ENCODE measurements at places on chromosomes 7 and 10.

DNA sequence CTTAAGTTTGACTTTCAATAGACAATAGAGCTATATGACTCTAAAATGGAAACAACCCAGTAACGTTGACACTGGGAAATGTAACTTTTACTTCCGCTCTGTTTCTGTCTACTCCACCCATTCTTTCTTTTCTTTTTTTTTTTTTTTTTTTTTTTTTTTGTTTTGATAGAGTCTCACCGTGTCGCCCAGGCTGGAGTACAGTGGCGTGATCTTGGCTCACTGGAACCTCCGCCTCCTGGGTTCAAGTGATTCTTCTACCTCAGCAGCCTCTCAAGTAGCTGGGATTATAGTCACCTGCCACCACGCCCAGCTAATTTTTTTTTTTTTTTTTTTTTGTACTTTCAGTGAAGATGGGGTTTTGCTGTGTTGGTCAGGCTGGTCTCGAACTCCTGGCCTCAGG is 13.9 kb downstream of the PRSS2 start:
- DNase-seq, result peak; percentile 77

DNA sequence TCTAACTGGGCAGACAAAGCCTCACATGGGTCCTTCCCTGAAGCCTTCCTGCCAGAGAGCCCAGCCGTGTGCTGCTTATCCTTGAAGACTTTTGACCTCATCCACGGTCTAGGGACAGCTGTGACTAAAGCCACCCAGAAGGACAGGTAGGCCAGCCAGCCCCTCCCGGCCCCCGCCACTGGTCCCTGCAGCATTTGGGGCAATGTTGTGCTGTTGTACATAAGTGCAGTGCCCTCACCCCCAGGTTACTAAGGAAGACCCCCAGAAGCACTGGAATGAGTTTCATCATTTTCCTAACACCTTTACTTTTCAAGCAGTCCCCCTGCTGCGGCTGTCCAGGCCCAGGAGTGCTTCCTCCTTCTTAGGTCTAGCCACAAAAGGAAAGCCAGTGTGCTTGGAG is 43.0 kb downstream of the TMEM209 start:
- no peak for DNase-seq

- DNase-seq, result no peak
Measured at GRCh38 chr10:129433266-129433665, 33.8 kb upstream of the MGMT start.

GRCh38 chr10:84683980-84684740 is 355.8 kb downstream of the CCSER2 start:
- DNase-seq, result no peak

- peak; percentile 72 for DNase-seq
Measured at GRCh38 chr10:119445311-119445934, 97.1 kb downstream of the RGS10 start.

- no peak for DNase-seq
Measured at GRCh38 chr7:136027160-136027559, 50.0 kb upstream of the MTPN start.

DNA sequence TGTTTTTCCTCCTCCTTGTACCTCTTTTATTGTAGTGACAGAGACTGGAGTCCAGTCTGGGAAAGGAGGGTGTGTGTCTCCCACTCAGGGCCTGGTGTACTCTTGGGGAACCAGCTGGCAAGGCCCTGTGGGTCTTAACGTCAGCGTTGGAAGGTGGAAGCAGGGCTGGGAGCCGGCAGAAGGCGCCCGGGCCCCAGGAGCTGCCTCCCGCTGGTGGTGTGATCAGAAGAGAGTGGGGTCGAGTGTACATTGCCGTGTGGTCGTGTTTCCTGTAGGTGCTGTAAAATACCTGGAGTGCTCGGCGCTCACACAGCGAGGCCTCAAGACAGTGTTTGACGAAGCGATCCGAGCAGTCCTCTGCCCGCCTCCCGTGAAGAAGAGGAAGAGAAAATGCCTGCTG is 45.7 kb downstream of the DAGLB start:
- no peak for DNase-seq

- no peak for DNase-seq
Measured at GRCh38 chr7:108808549-108809266, 239.0 kb downstream of the DNAJB9 start.

GRCh38 chr7:424961-425793 is 94.5 kb downstream of the PDGFA start:
- DNase-seq, result no peak

GRCh38 chr7:103664577-103664976 is 218.6 kb upstream of the SLC26A5 start:
- no peak for DNase-seq

GRCh38 chr7:105205592-105206237 is 183.0 kb downstream of the SRPK2 start:
- DNase-seq, result peak; percentile 61

GRCh38 chr10:14967897-14968296 is 8.7 kb downstream of the MEIG1 start:
- no peak for DNase-seq

GRCh38 chr7:151993977-151994676 is 31.3 kb upstream of the GALNT11 start:
- DNase-seq, result no peak

GRCh38 chr10:42744134-42744701 is 38.4 kb upstream of the BMS1 start:
- DNase-seq, result no peak

GRCh38 chr7:81790120-81790500 is 20.3 kb upstream of the HGF start:
- no peak for DNase-seq

DNA sequence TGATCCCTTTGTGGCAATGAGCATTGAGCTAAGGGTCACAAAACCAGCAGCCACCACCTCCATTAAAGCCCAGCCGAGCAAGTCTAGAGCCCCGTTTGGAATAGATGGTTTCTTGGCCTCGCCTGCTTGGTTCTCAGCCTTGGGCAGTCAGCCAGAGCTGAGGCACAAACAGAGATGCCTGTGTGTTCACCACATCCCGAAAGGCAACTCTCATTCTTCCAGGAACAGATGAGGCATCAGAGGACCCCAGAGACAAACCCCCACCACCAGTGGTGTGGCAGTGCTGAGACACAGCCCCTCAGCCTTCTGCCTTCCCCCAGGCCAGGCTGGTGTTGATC is 203.3 kb upstream of the ZMIZ1 start:
- DNase-seq, result no peak

DNA sequence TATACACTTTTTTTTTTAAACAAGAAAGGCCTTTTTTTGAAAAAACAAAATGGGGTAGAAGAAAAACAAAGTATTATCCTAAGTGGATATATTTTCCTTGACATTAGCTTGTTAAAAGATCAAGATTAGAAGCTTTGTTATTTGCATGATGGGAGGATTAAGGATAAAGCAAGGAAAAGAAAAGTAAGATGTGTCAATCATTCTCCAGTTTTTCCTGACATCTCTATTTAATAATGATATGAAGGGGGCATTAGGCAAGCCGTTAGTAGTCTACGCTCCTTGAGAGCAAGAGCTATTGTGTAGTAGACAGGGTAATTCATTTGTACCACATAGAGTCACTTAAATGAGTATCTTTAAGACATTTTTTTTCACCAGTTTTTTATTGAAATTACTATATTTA is 137.6 kb downstream of the RNF133 start:
- no peak for DNase-seq

GRCh38 chr10:52119507-52119906 is 194.6 kb upstream of the DKK1 start:
- DNase-seq, result no peak

GRCh38 chr7:28351450-28351849 is 60.9 kb upstream of the CREB5 start:
- DNase-seq, result no peak

DNA sequence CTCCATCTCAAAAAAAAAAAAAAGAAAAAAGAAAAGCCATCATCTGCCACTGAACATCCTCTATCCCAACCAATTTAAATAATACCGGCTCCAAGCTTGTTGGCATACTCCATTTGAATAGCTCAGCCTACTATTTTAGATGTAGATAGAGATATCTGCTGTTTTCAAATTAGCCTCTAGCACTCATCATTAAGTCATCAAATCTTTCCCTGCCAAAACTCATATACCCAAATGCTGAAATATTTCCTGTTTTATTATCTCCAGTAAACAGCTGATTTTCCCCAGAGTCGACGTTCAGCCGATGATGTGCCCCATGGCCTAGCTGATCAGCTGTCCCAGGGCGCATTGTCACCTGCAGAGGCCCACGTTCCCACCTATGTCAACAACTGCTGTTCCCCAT is 34.5 kb upstream of the FRMD4A start:
- no peak for DNase-seq

DNA sequence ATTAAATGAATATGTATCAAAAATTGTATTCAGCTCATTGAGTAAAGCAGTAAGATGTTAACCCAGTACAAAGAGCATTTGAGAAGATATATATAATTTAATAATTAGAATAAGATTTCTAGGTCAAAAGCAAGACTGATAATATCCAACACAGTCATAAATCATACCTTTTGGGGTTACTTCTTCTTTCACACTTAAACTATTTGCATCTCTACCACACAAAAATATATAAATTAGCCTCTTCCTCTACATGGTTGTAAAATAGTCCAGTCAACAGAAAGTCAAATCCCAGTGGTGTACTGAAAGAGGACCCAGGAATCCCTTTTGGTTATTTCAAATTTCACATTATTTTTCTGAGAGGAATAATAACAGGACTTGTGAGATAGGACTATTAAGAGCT is 204.6 kb upstream of the INHBA start:
- no peak for DNase-seq

GRCh38 chr7:29194594-29195427 is at the start of gene CHN2:
Gene CHN2 (plus strand): TSS chr7:29194775.
- DNase-seq, result peak; percentile 12

- no peak for DNase-seq
Measured at GRCh38 chr7:88460650-88461049, 154.0 kb upstream of the STEAP4 start.

- DNase-seq, result no peak
Measured at GRCh38 chr7:24764011-24764410, 6.7 kb upstream of the GSDME start.

DNA sequence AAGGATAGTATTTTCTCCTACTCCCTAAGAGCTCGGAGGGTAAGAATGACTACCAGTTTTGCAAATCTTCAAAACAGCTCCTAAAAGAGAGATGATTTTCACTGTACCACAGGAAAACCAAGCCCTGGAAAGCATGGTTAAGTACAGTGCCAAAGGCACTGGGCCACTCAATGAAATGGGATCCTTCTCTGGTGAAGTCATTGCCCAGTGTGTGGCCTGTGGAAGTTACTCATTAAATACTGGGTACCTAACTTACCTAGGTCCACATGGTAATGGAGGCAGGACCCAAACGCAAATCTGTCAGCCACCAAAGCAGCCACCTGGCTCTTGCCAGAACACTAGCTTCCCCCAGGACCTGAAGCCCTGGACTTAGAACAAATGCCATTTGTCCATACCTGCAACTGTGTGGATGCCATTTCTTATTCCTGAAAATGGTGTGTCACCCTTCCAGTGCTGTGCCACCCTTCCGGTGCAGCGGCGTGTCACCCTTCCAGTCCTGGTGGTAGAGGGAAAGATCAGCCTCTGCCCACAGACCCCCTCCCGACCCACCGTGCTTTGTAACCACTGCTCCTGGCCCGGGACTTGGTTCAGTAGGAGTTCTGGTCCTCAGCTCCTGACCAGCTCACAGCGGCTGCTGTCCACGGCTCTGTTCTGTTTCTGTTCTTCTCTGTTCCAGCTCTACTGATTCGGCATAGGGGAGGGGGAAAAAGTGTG is 659.2 kb downstream of the SDK1 start:
- DNase-seq, result no peak

GRCh38 chr7:55271661-55272060 is 93.5 kb upstream of the LANCL2 start:
- DNase-seq, result no peak

DNA sequence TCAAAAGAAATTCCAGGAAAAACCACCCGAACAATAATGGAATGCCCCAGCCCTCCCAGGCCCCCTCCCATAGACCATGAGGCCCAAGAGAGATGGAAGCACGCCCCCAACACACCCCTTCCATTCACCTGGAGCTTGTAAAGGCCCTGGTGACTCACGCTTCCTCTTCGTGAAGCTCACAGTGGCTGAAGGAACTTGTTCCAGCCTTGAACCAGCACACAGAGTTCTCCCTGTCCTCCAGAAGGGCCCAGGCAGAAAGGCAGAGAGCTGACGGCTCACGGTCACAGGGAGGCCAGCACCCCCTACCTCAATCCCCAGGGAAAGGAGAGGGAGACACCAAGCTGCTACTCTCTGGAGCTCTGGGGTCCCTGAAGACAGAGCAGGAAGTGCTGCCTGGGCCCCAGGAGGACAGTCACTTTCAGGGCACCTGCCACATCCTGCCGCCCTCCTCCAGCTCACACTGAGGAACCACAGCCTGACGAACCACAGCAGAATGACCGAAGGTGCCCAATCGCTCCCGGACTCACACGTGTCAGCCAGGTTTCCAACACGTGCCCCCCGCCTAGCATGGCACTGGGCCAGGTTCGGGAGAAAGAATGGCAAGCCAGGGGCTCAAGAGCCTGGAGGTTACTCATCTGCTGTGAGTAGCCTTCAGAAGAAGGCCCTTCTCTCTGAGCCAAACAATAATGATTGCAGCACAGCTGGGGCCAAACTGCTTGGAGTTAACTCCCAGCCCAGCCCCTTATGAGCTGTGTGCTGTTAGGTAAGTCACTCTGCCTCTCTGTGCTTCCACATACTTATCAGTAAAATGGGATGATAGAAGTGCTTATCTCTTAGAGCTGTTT is 52.8 kb downstream of the DLG5 start:
- DNase-seq, result no peak

DNA sequence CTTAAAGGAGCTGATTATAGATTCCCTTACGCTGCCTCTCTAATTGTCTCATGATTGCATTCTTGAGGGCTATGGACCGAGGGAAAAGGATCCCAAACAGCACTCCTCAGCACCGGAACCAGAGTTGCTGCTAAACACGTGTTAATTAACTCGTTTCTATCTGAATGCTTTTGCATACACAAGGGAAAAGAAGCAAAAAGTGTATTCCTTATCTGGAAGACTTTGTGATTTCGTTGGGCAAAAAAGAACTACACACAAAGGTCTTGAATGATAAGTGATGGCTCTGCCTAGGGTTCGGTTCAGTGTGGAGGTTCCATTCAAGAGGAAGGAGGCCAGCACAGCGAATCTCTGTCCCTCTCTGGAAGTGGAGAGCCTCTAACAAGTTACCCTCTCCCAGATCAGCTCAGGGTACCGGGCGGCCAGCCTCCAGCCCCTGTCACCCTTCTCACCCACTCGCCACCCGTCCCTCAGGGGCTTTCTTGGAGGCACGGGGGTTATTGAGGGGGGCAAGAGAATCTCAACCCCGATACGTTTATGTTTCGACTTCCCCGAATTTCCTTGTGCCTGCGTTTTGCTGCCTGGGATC is 515 bp upstream of the SLC4A2 start:
- no peak for DNase-seq

DNA sequence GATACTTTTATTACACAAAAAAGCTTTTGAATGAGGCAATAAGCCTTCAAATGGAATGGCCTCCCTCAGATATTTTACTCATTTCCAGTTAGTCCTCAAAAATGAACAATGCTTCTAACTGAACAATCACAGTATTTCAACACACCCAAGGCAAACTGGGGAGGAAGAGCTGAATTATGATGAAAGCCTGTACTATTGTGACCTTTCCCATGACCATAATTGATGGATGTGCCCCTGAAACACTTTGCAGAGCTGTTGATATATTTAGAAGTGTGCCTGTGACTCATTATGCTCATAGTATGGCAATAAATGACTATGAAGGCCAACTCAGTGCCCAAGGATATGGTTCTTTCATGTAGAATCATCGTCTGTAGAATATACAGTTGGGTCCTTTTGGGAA is 248.1 kb downstream of the AHR start:
- DNase-seq, result no peak

- no peak for DNase-seq
Measured at GRCh38 chr7:142598297-142598696, 151.0 kb upstream of the PRSS1 start.

GRCh38 chr10:130933008-130933390 is 378.5 kb downstream of the TCERG1L start:
- DNase-seq, result no peak
